ENCODE measurements at places on chromosomes 4 and X.
A peak's percentile ranks its signal among the peaks of the same experiment; 100 is the strongest.

GRCh38 chrX:34873500-34874225 is 68.9 kb upstream of the FAM47B start:
- H3K27me3 ChIP-seq: no peaks in the 10 kb centered on the region
- peaks cover 2% of the 10 kb centered on the region for H3K36me3 ChIP-seq
- DNase-seq: no peak
- no peak overlapping the region for H3K27ac ChIP-seq
- H3K4me1 ChIP-seq: peaks cover 3% of the 10 kb centered on the region

DNA sequence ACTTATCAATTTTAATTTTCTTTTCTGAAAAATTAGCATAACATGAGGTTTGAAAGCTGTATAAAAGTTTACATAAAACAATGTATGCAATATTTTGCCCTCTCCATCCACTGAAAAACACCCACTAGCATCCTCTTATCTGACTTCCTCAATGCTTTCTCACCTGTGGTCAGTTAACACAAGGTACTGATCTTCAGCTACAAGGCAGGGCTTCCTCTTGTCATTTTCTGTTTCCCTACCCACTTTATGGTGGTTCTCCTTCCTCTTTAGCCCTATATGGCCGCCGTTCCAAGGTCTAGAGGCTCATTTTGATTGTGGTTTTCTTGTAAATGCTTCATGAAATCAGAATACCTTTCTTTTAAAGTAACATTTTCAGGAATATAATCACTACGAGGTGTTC is 618.6 kb upstream of the CPEB2 start:
- H3K4me3 ChIP-seq: no peak overlapping the region
- DNase-seq: no peak
- H3K4me1 ChIP-seq: no peaks in the 10 kb centered on the region
- no peak overlapping the region for H3K27ac ChIP-seq
- H3K36me3 ChIP-seq: no peaks in the 10 kb centered on the region

DNA sequence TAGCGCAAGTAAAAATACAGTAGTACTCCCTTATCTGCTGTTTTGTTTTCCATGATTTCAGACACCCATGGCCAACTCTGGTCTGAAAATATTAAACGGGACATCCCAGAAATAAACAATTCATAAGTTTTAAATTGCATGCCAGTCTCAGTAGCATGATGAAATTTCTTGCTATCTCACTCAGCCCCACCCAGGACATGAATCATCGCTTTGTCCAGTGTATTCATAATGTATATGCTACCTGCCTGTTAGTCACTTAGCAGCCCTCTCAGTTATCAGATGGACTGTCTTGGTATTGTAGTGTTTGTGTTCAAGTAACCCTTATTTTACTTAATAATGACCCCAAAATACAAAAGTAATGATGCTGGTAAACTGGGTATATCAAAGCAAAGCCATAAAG is 158.2 kb upstream of the DDIT4L start:
- H3K27ac ChIP-seq: no peak overlapping the region
- DNase-seq: no peak
- no peak overlapping the region for H3K4me3 ChIP-seq
- H3K36me3 ChIP-seq: no peaks in the 10 kb centered on the region
- no peaks in the 10 kb centered on the region for H3K4me1 ChIP-seq

GRCh38 chrX:39309018-39309635 is 507.9 kb downstream of the MID1IP1 start:
- H3K27me3 ChIP-seq: no peaks in the 10 kb centered on the region
- no peak for DNase-seq
- H3K36me3 ChIP-seq: no peaks in the 10 kb centered on the region
- H3K4me1 ChIP-seq: peaks cover 11% of the 10 kb centered on the region

DNA sequence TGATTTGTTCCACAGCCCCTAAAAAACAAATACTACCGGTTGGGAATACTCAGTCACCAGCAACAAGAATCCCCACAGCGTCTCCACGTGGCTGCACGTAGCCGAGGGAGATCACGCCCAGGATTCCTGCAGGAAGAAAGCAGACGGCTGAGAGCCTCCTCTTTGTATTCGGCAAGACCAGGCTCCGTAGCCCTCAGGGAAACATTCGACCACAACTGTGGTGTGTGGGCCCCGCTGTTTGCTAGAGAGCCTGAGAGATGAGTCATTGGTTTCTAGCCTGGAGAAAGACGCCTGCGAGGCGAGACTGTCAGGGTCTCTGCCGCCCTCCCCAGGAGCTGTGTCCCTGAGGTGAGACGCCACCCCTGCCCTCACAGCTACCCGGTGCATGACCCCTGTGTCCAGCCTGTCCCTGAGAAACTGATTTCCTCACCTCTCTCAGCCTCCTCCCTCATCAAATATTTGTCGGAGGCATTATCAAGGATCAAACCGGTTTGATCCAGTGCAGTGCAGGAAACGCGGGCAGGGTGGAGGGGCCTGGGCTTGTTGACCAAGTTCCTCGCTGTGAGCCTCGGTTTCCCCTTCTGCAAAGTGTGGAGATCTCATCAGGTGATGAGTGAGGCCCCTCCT is 4.7 kb upstream of the S100P start:
- H3K27ac ChIP-seq: peak overlapping the region; percentile 99
- peak overlapping the region; percentile 21 for H3K4me3 ChIP-seq
- no peaks in the 10 kb centered on the region for H3K27me3 ChIP-seq
- peaks cover 2% of the 10 kb centered on the region for H3K36me3 ChIP-seq
- H3K4me1 ChIP-seq: peaks cover 39% of the 10 kb centered on the region
- DNase-seq: peak; percentile 47

- H3K27me3 ChIP-seq: no peaks in the 10 kb centered on the region
- no peak overlapping the region for H3K27ac ChIP-seq
- H3K36me3 ChIP-seq: peaks cover 16% of the 10 kb centered on the region
- H3K4me3 ChIP-seq: no peak overlapping the region
- no peaks in the 10 kb centered on the region for H3K4me1 ChIP-seq
- DNase-seq: no peak
These were observed 86.0 kb downstream of the EVC start for GRCh38 chr4:5796976-5797375.

- peak overlapping the region; percentile 51 for H3K4me3 ChIP-seq
- no peak overlapping the region for H3K27ac ChIP-seq
- H3K36me3 ChIP-seq: no peaks in the 10 kb centered on the region
- peaks cover 46% of the 10 kb centered on the region for H3K27me3 ChIP-seq
- DNase-seq: no peak
These were observed 583 bp downstream of the GABRE start for GRCh38 chrX:151973851-151974335.
